ENCODE measurements at places on chromosomes 16 and 17.

- no peak for DNase-seq
Measured at GRCh38 chr17:46154151-46154816, 38.9 kb downstream of the KANSL1 start.

- no peak for DNase-seq
Measured at GRCh38 chr16:76913046-76913445, 277.9 kb upstream of the MON1B start.

DNA sequence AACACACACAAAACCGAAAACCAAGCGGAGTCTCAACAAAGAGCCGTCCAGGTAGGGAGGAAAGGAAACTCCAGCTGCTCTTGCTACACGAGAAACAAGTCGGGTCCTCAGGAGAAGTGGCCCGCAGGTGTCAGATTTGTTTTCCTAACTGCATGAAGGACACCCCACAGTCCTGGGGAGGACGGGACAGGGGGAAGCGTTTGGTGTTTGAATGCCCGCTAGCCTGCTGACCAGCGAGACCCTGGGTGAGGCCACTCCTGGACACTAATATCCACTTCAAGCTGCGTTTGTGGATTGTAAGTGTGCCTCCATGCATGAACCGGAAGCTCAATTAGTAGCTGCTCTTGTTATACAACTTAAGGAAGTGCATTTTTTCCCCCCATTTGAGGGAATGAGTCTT, 299.5 kb downstream of the MAF start:
- DNase-seq = no peak

DNA sequence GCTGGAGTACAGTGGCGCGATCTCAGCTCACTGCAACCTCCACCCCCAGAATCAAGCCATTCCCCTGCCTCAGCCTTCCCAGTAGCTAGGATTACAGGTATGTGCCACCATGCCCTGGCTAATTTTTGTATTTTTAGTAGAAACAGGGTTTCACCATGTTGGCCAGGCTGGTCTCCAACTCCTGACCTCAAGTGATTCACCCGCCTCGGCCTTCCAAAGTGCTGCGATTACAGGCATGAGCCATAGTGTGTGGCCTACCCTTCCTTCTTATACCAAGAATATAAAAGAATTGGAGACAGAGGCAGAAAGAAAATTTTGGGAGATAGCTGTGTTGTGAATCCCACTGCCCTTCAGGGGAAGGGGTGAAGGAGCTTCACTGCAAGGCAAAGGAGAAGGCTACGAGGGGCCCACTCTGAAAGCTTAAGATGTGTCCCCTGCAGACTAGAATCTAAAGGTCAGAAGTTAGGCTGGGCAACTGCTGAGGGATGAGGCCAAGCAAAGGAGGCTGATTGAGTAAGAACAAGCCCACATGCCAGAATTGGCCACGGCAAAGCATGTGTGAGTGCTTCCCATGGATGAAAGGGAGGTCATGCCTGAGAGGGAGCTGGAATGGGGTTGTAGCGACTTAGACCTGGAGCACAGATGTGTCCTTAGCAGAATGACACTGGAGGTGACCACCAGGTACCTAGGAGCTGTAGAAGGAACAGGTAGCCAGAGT, 8.4 kb upstream of the CRYBA1 start:
- DNase-seq = no peak

DNA sequence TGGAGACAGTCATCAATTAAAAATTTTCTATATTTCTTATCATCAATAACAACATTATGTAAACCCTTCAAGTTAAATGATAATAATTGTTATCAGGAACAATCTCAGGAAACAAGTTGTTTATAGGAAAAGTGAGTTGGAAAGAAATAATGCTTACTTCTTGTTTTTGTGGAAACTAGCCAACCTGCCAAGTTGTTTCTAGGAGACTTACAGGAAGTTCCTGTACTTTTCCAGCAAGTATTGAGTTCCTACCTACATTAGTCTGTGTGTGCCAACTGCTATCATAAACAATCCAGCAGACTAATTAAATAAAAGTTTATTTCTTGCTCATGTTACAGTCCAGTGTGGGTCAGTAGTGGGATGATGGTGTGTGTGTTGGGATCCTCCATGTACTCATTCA, 1.6 kb upstream of the CCL14 start:
- no peak for DNase-seq

- no peak for DNase-seq
Measured at GRCh38 chr16:68665501-68665900, 20.4 kb downstream of the CDH3 start.

DNA sequence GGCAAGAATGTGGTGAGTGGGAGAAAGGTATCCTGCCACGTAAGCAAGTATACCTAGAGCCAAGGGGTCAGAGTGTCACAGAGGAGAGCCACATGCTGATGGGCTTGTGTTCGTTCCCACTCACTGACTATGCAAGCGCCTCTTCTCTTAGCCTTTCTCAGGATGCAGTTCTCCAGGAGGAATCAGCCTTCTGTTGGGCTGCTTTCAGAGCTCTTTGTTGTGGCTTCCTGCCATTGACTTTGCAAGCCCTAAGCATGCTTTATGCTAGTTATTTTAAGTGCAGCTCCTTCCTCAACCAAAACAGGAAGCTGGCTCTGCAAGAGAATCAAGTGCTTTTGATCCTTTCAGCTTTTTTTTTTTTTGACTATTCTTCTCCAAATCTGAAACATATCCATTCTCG, 66.6 kb downstream of the SIAH1 start:
- no peak for DNase-seq

- no peak for DNase-seq
Measured at GRCh38 chr16:81408409-81408950, 36.1 kb upstream of the CMIP start.

DNA sequence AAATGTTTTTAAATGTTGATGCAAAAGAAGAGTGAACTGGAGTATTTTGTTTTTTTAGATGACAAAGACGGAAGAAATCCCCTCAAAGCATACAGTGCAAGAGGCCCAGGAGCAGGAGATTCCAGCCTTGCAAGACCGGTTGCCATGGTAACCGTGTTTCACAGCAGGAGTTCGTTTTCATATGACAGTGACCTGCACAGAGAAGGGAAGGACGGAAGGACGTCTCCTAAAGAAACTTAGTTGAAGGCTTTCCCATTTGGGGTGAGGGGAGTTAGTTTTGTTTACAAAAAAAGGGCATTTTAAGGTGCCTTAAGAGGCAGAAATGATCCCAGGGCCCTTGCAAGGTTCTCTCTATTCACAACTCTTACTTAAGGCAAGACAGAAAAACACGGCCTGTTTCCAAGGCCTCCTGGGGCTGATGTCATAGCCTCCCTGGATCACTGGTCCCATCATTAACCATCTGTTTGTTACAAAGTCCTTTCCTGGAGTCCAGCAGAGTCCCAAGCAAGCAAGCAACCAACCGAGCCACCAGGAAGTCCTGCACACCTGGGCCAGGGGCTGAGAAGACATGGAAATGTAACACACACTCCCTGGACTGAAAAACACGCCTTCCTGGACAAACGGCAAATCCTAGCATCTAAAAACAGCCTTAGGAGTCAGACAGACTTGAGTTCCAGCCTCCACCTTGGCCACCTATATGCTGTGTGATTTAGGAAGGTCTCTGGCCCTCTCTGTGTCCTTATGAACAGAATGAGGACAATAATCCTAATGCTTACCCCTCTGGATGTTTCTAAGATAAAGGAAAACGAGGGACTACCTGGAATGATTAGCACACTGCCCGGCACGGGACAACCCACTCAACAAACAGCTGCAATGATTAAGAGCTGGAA, 30.3 kb upstream of the RPH3AL start:
- DNase-seq = no peak

DNA sequence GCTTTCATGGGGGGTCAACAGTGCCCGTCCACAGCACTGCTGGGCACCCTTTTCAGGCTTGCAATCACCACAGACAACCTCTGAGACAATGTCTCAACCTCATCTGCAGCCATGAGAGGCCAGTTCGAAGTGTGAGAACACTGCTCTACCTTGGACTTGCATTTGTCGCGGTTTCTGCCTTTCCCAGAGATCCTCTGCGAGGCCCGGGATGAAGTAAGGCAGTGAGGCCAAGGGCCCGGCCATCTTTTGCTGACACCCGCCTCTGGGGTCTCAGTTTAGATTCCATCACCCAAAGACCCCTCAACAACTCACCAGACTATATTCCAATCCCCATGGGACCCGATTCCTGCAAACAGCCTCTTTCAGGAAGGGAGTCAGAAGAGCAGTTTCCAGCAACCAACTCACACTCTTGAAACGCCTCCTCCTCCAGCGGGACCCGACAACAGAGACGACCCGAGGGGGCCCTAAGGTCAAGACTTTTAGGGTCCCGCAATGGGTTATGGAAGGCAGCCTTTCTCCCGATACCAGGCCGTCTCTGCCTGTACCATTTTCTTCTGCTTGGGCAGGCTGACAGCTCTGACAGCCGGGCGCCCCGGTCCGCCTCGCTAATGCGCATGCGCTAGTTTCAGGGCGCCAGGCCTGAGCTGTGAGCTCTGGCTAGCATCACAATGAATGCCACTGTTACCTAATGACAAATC, 576.0 kb downstream of the KCNJ18 start:
- DNase-seq = no peak

DNA sequence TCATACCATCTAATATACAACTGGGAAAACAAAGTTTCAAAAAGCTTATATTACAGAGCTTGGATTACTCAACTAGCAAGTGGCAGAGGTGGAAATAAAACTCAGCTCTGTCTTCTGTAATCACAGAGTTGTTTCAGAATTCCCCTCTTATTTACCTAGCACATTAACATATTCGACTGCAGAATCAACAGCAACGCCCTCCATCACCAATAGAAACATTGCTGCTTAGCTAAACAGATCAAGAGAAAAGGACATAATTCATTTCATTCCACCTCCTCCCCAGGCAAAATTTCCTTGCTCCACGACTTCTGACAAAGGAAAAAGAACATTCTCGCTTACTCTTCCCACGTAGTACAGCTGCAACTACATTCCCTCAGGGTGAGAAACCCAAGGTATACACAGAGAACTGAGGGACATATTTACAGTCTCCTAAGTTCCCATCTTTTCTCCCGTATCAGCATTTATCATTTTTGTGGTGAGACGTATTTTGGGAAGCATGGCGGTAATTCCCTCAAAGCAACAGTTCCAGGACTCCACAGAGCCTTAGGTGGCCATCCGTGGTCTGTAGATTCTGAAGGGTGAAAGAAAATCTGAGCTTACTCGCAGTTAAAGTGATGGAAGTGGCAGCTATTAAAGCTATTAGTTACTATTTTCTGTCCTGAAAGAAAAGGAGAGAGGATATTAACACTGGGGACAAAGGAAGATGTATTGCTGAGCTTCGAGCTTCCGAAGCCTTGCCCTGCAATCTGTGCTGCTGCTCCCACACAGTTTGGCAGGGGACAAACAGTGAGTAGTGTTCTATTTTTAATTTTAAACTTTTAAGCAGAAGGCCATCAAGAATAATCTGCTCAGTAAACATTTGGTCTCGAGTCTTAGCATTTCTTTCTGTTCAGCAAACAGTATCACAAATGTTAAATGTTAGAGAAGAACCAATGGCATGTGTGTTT, 1296.2 kb downstream of the CDH8 start:
- no peak for DNase-seq

DNA sequence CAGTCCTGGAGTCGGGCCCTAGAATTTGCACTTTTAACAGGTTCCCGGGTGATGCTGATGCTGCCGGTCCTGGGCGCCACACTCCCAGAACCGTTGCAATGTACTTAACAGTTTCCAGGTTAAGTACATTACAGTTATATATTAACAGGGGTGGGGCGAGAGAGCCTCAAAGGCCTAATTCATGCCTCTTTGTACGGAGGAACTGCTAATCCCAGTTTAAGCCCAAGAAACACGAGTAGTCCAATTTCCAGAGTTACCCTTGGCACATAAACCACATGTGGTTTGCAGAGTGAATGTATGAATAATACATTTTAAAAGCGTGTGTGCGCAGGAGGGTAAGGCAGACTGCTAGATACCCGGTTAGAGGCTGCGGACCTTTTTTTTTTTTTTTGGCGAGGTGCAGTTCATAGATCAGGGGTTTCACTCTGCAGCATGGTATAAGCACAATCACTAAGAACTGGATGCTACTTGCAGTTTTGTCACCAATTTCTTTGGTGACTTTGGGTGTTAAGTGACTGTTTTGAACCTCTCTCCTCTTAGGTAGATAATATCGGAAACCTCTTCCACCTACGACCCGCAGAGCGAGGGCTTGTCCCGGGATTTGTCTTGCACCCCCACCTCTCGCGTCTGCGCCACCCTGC, 713 bp downstream of the COX11 start:
- no peak for DNase-seq

DNA sequence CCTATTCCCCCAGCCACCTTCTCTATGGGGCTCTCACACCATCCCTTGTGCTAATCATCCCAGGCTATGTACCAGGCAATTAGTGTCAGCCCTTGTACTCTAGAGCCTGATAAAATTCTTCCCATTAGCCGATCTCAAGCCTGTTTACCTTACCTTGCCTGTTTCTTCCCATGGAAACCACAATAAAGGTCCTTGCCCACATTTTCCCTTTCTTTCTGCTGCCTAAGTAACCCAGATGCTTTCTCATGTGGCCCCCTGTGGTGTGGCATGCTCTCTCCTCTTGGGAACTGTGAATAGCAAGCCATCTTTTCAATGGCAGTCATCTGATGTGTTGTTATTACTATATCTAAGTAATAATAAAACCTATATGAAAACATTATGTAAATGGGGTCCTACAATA, 265.8 kb upstream of the ELAC2 start:
- no peak for DNase-seq

- DNase-seq = peak; percentile 70
Measured at GRCh38 chr16:69823831-69824563, 61.9 kb downstream of the WWP2 start.

DNA sequence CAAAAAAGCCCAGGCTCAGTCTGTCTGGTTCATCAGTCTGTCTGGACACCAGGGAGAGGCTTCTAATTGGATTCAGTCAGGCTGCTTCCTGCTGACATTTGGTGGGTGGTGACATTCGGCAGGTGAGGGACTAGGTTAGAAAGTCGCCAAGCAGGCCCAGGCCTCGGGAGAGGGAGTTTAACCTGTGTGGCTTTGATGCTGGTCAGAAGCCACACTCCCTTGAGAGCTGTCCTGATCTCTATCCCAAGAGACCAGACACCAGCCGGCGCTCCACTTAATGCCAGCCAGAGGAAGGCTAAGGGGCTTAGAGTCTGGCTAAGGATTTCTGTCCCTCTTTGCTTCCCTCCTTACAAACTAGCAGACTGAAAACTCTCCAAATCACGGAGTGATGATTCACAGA, 135.0 kb downstream of the GSG1L start:
- DNase-seq = no peak

GRCh38 chr17:31803494-31804213, 55.4 kb downstream of the COPRS start:
- no peak for DNase-seq

- no peak for DNase-seq
Measured at GRCh38 chr17:36144981-36145729, 31.3 kb downstream of the TBC1D3B start.

GRCh38 chr17:45429339-45430005, 3.2 kb downstream of the ARHGAP27 start:
- no peak for DNase-seq

- no peak for DNase-seq
Measured at GRCh38 chr17:63999680-64000531, 1.8 kb downstream of the PRR29 start.

DNA sequence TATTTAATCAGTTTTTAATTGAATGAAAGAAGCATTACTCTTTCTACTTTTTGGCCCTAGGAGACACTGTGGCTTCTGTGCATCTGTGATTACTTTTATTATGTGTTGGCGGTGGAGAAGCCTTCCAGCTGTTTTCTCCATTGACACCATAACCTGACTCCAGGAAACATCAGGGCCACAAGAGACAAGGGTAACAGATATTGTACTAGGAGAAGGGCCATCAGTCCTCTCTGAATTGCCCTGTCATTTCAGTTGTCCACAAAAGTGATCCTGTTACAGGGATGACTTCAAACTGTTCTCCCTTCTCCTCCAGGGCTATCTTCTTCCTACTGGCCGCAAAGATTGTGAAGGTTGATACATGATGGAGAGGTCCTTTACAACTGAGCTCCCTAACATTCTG, 14.6 kb downstream of the KRT39 start:
- no peak for DNase-seq
